ENCODE measurements at places on chromosomes 11 and 22. TPM values are rescaled to one million over a fixed set of nuclear protein-coding genes. Genes with fewer than 3 reads are reported as not detected.
A peak's percentile ranks its signal among the peaks of the same experiment; 100 is the strongest.

C11orf21 gene
- polyA plus RNA-seq = 13.4 TPM

C22orf31 gene
- 0.14 TPM for polyA plus RNA-seq

CRYBB1 gene
- 0.25 TPM for polyA plus RNA-seq

LRRC32 gene
- polyA plus RNA-seq = 72.1 TPM

GGTLC2 gene
- not detected for polyA plus RNA-seq

SUSD2 gene
- 6.7 TPM for polyA plus RNA-seq

OR4C12 gene
- polyA plus RNA-seq = not detected

TRIM22 gene
- polyA plus RNA-seq = 14.4 TPM

OR51B2 gene
- not detected for polyA plus RNA-seq

KCTD14 gene
- polyA plus RNA-seq = 0.36 TPM

GRCh38 chr11:67705264-67705663, 30.8 kb upstream of the ALDH3B2 start:
- DNase-seq = no peak

DNA sequence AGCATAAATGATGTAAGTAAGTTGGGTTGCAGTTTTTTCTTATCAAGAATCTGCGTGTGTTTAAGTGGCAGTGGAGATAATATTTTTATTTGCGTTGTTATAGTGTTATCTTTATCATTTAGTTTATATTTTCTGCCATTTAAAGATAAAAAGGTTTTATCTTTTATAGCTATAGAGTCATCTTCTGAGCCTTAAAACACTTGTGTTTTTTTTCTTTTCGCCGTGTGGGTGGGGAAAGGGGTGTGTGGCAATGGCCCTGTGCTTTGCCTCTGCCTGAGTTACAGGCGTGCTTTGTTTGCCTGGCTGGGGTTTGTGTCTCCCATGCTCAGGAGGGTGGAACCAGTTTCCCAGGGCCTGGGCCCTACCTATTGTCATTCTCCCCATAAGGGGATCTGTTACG, 16.2 kb downstream of the ARHGEF12 start:
- DNase-seq = no peak

- DNase-seq = no peak
These were observed 49.3 kb downstream of the PPME1 start for GRCh38 chr11:74220376-74220775.

DNA sequence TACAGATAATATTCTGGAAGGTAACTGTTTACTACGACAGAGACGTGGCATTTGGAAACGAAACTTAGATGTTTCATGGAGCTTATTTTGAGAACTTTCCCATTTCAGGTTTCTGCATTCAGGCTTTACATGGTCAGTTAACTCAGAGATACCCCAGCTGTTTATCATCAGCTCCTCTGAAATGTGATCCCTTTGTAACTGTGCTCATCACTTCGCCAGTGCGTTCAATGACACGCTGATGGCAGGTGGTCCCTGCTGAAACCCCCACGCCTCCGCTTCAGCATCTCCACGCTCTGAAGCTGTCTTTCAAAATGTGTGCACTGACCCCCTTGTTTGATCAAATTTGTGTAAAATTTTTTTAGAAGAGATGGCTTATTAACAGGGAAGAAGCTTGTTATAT, 30.5 kb downstream of the ALG12 start:
- no peak for DNase-seq

DNA sequence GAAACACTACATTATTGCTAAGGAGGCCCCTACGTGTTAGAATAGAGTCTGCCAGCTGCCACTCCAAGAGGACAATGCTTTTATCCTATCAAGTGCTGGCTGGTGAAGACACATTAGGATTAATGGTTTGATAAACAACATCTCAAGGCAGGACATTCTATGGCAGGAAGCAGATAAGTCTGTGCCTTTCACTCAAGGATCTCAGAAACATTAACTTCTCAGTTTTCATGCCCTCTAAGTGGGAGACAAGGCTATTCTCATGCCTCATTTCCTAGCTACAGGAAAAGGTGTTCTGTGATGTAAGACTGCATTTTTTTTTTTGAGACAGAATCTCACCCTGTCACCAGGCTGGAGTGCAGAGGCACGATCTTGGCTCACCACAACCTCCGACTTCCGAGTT, 23.5 kb upstream of the TIMP3 start:
- DNase-seq = no peak

- peak; percentile 55 for DNase-seq
These were observed 150.0 kb downstream of the ADAMTS15 start for GRCh38 chr11:130598433-130598832.

DNA sequence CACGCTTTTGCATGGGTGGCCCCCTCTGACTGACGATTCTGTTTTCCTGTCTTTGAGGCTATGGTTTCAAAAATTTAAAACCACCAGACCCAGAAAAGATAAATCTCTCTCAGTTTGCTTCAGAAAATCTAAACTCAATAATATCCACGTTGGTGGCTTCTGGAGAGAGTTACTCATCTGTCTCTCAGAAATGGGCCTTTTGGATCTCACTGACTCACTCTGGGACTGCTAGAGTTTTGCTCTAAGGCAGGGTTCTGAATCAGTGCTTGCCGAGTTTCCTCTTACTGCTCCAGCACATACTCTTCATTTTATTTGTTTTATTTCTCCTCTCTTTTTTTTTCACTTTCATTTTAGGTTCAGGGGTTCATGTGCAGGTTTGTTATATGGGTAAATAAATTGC, 305.7 kb downstream of the BLID start:
- DNase-seq = no peak

DNA sequence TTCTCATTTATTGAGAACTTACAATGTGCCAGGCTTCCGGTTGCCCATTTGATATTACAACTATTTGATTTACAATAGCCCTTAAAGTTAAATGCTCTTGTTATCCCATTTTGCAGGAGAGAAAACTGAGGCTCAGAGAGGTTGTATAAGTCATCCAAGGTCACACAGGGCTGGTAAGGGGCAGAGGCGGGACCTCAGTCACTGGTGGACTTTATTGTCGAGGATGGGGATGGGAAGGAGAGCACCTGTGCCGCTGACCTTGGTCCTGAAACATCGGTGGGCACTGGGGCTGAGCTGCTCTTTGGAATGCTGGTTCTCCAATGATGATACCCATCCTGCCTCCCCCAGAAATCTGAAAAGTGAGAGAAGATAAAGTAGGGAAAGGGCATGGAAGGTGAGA, 265.4 kb downstream of the MIAT start:
- no peak for DNase-seq

DNA sequence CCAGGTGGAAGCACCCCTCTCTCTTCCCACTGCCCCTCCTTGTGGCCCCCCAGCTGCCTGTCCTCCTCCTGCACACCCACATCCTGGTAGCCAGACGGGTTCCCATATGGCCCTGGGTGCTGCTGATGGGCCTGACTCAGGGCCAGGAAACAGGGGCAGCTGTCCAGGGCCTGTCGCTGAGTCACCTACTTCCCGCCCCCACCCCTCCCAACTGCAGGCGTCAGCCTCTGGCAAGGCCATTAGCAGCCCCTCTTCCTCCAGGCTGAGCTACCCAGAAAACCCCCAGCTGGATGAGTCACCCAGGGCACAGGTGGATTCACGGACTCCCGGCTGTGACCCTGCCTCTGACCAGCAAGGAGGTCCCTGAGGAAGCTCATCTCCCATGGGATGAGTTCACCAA, 6.9 kb upstream of the GAL start:
- peak; percentile 71 for DNase-seq

DNA sequence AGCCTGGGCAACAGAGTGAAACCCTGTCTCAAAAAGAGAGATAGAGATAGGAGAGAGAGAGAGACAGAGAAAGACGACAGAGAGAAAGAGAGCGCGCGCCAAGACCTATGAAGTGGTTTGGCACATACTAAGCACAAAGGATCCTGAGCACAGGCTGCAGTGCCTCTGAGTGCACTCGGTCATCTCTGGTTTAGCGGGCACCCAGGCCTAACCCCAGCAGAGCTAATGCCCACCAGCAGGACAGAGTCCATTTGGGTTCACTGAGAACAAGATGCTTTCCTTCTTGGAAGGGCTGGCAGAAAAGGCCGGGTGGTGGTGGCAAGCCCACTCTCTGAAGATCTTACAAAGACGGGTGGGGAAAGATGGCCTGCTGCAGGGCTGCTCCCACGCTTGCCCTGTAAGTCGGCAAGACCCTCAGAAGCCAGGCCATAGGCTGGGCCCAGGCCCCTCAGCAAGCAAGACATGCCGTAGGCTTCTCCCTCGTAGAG, 3.3 kb downstream of the SCARF2 start:
- no peak for DNase-seq

DNA sequence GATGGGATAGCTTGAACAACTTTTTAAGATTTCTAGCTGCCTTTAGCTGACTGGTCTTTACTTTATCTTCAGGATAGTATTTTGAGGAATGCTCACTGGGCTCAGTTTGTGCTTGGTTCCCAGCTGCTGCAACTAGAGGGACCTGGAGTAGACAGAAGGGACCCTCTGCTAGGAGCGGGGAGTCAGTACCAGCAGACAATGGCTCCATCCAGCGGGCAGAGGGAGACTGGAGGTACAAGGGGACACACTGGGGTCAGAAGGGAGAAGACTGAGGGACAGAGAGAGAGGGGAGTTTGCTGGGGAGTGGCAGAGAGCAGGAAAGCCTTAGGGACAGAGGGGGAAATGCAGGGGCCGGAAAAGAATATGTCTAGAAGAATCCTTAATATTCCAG, 22.0 kb upstream of the ACER3 start:
- DNase-seq = peak; percentile 48

DNA sequence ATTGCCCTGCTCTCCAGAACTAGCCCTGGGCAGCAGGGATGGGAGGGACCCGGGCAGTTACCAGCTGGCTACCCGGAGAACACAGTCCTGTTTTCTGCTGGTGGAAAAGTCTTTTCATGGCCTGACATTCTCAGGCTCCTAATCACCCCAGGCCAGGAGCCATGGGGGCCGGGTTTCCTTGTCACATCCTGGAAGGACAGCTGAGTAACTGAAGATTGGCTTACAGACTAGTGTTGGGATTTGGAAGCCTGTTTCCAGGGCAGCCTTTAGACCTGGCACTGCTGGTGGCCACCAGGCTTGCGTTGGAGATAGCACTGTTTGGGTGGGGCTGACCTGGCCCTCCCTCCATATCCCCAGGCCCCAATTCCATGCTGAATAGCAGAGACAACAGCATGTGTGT, 349.0 kb downstream of the CTTN start:
- DNase-seq = no peak

- DNase-seq = no peak
These were observed 473.7 kb downstream of the TBC1D22A start for GRCh38 chr22:47236161-47236560.

- DNase-seq = peak; percentile 59
These were observed 236.1 kb downstream of the KCNA4 start for GRCh38 chr11:29780756-29781155.

DNA sequence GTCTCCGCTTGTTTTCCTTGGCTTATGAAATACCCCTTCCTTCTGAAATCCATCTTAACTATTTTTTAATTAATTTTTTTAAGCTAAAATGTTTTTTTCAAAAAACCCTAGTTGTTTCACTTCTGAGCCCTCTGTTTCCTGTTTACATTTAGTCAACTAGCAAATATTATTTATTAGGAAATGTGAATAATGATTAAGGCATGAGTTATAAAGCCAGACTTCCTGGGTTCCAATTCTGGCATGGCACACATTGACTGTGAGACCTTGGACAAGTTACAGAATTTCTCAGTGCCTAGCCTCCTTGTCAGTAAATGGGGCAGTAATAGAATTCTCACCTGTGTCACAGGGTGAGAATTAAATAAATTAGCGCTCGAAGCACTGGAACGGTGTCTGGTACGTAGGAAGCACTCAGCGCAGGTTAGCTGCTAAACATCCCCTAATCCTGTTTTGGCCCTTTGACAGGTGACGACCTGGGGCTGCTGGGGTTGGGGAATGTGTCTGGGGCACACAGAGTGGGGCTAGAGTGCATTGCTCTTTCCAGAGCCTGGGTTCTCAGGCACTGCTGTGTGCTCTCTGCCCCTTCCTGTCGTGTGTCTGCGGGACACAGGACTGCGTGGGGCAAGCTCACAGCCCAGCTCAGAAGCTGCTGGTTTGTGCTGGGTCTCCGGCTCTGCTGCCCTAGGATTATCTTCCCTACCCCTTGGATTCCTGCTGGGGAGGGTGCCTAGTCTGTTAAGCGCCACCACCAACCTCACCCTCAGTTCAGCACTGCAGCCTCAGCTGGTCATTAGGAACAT, 13.1 kb downstream of the PANX1 start:
- no peak for DNase-seq

DNA sequence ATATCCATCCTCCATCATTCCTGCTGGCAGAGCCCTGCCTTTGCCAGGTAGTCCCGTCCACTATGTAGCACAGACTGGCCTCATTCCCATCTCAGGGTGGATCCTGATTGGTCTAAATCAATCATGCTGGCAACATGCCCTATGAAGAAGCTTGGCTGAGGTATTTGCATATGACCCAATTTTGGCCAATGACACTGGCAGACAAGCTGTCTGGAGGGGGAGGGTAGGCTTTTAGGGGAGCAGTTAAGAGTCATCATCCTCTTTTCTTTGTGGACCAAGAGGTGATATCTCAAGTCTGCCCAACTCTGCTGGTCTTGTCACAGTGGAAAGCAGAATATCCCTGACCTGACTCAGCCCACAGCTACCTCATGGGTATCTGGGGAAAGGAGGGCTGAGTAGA, 5.1 kb downstream of the CCDC89 start:
- no peak for DNase-seq

GRCh38 chr11:66311965-66312548, 4.8 kb downstream of the CD248 start:
- DNase-seq = peak; percentile 96

DNA sequence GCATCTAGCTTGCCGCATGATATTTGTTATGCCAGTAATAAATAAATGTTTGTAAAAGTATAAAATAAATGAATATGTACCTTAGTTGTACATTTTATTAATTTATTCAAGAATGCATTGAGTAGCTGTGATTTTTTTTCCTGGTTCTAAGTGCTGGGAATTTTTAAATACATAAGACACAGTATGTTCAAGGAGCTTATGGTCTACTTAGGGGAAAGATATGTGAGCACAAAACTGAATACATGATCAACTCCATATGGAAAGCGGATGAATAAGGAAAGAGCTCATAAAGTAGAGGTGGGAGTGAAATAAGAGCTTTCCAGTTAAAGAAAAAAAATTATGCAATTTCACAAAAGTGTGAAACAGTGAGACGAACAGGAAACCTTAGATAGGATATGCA, 944.2 kb upstream of the CCDC90B start:
- DNase-seq = no peak

DNA sequence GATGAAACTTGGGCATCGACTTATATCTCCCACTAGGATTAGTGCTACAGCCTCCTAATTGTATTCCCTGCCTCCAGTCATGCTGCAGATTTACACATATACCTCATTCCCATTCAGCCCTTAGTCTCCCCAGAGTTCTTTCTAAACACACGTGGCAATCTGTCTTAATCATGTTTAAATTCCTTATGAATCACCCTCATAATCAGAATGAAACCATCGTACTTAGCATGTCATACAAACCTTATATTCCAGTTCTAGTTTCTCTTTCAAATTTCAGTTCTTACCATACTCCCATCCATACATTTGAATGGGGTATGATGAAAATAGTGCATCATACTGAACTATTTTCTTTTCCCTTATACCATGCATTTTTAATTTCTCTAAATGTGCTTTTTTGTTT, 6.0 kb upstream of the OR10A2 start:
- no peak for DNase-seq

GRCh38 chr11:86143087-86144030, 74.5 kb upstream of the PICALM start:
- DNase-seq = peak; percentile 30

DNA sequence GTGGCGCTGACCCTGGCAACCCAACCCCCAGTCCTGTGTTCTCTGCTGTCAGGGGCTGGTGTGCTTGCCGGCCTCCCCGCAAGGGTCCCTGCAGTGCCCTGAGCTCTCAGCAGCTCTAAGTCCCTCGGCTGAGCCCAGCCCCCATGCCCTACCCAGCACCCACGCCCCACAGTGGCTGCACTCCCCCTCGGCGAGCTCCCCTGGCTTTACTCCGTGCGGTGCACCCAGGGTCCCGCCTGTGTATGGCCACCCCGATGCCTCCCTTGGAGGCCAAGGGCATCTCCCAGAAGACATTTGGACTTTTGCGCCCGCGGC, 72.5 kb upstream of the SHISAL1 start:
- DNase-seq = peak; percentile 57
